ENCODE measurements at places on chromosomes 16 and 17. TPM values are rescaled to one million over a fixed set of nuclear protein-coding genes. Genes with fewer than 3 reads are reported as not detected.

GRCh38 chr16:79436885-79437284 is 163.7 kb downstream of the MAF start:
- no peak overlapping the region for H3K4me3 ChIP-seq
- no peak overlapping the region for H3K27ac ChIP-seq
- peaks cover 24% of the 10 kb centered on the region for H3K4me1 ChIP-seq
- no peaks in the 10 kb centered on the region for H3K27me3 ChIP-seq

DNA sequence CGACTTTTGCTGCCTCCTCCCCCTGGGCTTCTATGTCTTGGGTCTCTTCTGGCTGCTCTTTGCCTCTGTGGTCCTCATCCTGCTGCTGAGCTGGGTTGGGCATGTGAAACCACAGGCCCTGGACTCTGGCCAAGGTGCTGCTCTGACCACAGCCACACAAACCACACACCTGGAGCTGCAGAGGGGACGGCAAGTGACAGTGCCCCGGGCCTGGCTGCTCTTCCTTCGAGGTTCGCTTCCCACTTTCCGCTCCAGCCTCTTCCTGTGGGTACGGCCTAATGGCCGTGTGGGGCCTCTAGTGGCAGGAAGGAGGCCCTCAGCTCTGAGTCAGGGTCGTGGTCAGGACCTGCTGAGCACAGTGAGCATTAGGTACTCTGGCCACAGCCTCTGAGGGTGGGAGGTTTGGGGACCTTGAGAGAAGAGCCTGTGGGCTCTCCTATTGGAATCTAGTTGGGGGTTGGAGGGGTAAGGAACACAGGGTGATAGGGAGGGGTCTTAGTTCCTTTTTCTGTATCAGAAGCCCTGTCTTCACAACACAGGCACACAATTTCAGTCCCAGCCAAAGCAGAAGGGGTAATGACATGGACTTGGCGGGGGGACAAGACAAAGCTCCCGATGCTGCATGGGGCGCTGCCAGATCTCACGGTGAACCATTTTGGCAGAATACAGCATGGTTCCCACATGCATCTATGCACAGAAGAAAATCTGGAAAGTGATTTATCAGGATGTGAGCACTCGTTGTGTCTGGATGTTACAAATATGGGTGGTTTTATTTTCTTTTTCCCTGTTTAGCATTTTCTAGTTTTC is 2.3 kb downstream of the GP1BA start:
- DNase-seq, result no peak
- no peak overlapping the region for H3K27ac ChIP-seq
- H3K4me1 ChIP-seq, result peaks cover 20% of the 10 kb centered on the region

GRCh38 chr17:79046916-79047280 is 22.9 kb downstream of the C1QTNF1 start:
- no peaks in the 10 kb centered on the region for H3K36me3 ChIP-seq
- no peak overlapping the region for H3K4me3 ChIP-seq
- peak; percentile 96 for DNase-seq
- H3K27ac ChIP-seq, result peak overlapping the region; percentile 76

DNA sequence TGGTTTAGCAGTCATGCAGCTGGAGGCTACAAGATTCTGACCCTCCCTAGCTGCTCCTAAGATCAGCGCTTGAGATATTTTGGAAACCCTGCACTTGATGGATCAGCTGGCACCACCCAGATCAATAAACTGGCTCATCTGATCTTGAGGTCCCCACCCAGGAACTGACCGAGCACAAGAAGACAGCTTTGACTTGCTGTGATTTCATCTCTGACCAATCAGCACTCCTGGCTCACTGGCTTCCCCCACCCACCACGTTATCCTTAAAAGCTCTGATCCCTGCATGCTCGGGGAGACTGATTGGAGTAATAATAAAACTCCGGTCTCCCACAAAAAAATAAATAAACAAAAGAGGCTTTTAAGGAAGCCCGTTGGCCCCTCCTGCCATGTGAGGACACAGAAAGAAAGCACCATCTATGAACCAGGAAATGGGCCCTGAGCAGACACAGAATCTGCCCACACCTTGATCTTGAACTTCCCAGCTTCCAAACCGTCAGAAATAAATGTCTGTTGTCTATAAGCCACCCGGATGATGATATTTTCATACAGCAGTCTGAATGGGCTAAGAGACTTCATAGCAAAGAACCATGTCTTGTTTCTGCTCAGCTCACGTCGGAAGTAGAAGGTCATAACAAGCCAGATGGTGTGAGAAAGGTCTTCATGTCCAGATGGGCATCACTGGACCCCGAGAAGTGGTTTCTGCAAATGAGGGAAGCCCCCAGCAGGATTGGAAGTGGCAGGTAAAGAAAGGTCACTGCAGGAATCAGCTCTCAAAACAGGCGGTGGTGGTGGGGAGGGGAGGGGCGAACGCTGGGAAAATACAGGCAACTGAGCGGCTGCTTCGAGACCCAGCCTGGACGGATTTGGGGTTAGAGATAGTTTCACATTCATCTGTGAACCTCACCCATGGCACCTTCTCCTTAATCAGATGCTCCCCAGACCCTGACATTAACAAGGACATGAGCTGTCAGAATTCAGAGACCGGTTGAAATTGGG is 19.8 kb upstream of the RPH3AL start:
- DNase-seq, result no peak
- no peak overlapping the region for H3K27ac ChIP-seq
- H3K4me1 ChIP-seq, result peaks cover 9% of the 10 kb centered on the region
- no peak overlapping the region for H3K4me3 ChIP-seq

- no peaks in the 10 kb centered on the region for H3K36me3 ChIP-seq
- peak; percentile 70 for DNase-seq
- no peak overlapping the region for H3K27ac ChIP-seq
- H3K27me3 ChIP-seq, result no peaks in the 10 kb centered on the region
- peaks cover 3% of the 10 kb centered on the region for H3K4me1 ChIP-seq
Measured at GRCh38 chr16:76614269-76614668, 337.1 kb downstream of the CNTNAP4 start.

DNA sequence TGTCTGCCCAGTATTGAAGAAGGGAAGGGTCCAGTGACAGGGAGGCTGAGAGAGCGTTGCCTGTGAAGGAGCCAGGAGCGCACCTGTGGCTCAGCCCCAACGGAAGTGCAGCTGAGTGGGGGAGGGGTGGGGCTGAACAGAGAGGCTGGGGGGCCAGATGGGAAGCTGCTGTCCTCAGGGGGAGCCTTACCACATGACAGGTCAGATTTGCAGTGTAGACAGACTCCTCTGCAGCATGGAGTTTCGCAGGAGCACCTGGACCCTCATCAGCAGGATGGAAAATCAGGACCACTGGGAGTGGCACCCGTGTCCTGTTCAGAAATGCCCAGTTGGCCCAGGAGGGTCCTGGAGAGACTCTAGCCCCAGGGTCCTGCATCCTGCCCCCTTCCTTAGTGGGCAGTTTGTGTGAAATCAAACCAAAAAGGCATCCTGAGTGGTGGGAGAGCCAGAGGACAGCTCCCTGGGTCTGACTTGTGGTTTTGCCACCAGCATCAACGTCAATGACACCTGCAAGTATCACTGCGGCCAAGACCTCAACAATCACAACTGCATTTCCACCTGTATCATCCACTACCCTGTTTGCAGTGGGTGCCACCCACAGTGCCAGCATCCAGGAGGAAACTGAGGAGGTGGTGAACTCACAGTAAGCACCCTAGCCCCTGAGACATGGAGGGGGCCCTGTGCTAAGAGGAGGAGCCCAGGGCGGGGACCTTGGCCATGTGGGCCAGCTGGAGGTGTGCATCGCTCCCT is 7.8 kb downstream of the CD300A start:
- peaks cover 5% of the 10 kb centered on the region for H3K27me3 ChIP-seq
- no peak for DNase-seq
- H3K4me1 ChIP-seq, result peaks cover 5% of the 10 kb centered on the region
- H3K4me3 ChIP-seq, result no peak overlapping the region

DNA sequence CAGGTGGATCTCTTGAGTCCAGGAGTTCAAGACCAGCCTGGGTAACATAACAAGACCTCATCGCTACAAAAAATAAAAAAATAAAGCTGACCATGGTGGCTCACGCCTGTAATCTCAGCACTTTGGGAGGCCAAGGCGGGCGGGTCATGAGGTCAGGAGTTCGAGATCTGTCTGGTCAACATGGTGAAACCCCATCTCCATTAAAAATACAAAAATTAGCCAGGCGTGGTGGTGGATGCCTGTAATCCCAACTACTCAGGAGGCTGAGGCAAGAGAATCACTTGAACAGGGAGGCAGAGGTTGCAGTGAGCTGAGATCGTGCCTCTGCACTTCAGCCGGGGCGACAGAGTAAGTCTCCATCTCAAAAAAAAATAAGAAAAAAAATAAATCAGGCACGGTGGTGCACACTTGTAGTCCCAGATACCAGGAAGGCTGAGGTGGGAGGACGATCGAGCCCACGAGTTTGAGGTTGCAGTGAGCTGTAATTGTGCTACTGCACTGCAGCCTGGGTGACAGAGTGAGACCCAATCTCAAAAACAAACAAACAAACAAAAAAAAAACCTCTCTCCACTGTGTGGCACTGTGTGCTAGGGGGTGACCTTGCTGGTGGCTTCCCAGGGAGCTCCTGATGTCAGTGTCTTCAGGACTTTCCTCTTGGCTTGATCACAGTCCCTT is 19.8 kb upstream of the MAPK3 start:
- DNase-seq, result no peak
- H3K36me3 ChIP-seq, result no peaks in the 10 kb centered on the region
- H3K27me3 ChIP-seq, result no peaks in the 10 kb centered on the region
- no peak overlapping the region for H3K27ac ChIP-seq

DNA sequence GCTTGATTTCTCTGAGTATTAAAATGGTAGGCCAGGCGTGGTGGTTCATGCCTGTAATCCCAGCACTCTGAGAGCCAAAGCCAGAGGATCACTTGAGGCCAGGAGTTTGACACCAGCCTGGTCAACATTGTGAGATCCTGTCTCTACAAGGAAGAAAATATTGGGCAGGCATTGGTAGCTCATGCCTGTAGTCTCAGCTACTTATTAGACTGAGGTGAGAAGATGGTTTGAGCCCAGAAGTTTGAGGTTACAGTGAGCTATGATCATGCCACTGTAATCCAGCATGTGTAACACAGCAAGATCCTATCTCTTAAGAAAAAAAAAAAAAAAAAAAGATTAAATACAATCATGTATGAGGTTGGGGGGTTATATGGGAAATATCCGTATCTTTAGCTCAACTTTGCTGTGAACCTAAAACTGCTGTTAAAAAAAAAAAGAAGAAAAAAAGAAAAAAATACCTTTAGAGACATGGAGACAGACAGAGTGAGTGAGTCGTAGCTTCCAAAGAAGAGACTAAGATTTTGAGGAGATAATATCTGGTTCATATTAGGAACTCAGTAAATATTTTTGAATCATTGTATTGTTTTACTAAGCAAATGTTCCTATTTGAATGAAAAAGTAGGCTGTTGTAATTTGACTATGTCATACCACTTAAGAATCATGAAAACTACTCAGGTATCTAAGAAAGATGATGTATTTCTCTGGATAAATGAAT is 325.7 kb upstream of the TBX2 start:
- no peaks in the 10 kb centered on the region for H3K36me3 ChIP-seq
- no peaks in the 10 kb centered on the region for H3K4me1 ChIP-seq
- H3K4me3 ChIP-seq, result no peak overlapping the region

GRCh38 chr17:49926886-49927285 is 42.1 kb upstream of the DLX4 start:
- DNase-seq, result peak; percentile 11
- H3K4me1 ChIP-seq, result peaks cover 10% of the 10 kb centered on the region
- peaks cover 32% of the 10 kb centered on the region for H3K27me3 ChIP-seq
- no peak overlapping the region for H3K27ac ChIP-seq

- H3K27ac ChIP-seq, result peak overlapping the region; percentile 98
- H3K27me3 ChIP-seq, result no peaks in the 10 kb centered on the region
- peak overlapping the region; percentile 61 for H3K4me3 ChIP-seq
- H3K36me3 ChIP-seq, result peaks cover 54% of the 10 kb centered on the region
Measured at GRCh38 chr17:7845359-7846062, 9.4 kb upstream of the TMEM88 start.

DNA sequence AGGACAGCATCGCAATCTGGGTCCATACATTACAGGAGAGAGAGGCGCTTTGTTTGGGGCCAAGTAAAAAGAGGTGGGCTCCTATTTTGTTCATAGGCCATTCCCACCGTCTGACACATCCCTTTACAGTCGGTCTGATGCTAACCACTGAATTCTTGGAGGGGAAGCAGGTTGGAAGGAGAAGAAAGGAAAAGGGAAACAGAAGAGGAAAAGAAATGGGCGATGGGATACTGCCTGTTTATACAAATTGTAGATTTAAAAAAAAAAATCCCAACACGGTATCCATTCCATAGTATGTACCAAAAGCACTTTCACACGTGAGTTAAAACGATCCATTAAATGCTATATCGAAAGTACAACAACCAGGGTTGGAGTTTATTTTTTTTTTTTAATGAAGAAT is 4.0 kb upstream of the ZFHX3 start:
- peaks cover 77% of the 10 kb centered on the region for H3K4me1 ChIP-seq
- H3K27me3 ChIP-seq, result no peaks in the 10 kb centered on the region
- H3K27ac ChIP-seq, result peak overlapping the region; percentile 90
- no peak overlapping the region for H3K4me3 ChIP-seq
- DNase-seq, result peak; percentile 60

DNA sequence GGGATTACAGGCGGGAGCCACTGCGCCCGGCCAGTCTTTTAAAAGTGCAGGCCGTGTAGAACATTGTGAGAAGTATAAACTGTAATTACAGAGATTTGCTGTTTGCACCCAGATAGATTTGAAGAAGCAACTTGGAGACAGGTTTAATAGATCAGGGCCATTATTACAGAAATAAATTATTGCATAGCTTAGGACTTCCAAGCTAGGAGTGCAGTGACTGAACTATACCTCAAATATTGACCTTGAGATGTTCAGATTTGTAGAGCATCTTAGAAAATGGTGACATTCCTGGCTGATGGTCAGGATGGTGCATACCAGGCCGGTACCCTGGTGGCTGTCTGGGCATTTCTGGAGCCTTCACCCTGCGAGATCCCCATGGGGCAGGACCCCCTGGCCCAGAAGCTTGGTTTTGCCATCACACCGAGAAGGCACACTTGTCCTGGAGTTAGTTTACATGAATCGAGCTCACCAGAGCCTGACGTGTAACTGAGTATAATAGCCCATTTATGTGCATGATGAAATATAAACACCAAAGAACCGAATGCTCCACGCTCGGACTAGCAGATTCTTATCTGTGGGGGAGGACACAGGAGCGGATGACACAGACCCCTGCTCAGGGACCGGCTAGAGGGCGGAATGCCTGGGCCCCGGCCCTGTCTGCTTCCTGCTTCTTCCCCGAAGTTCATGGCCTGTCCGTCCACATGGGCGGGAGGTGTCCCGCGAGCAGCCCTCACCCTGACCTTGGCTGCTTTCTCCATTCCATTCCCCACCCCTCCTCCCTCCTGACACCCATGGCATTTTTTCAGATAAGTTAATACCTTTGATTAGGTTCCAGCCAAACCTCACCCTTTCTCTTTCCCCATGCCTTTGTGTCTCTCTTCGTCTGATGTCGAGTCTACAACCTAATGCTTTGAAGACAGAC is 32.1 kb downstream of the CCDC40 start:
- peak overlapping the region; percentile 20 for H3K27ac ChIP-seq
- no peaks in the 10 kb centered on the region for H3K27me3 ChIP-seq
- H3K4me1 ChIP-seq, result peaks cover 23% of the 10 kb centered on the region
- no peak for DNase-seq
- no peak overlapping the region for H3K4me3 ChIP-seq
- peaks cover 17% of the 10 kb centered on the region for H3K36me3 ChIP-seq

- H3K27ac ChIP-seq, result no peak overlapping the region
- no peaks in the 10 kb centered on the region for H3K36me3 ChIP-seq
- no peak overlapping the region for H3K4me3 ChIP-seq
- peaks cover 10% of the 10 kb centered on the region for H3K27me3 ChIP-seq
- peaks cover 25% of the 10 kb centered on the region for H3K4me1 ChIP-seq
- peak; percentile 21 for DNase-seq
Measured at GRCh38 chr17:8869114-8869815, 1.8 kb upstream of the PIK3R6 start.

C16orf96 gene
- 0.53 TPM for total RNA-seq

CBLN1 gene
- 1.5 TPM for total RNA-seq

AOC2 gene
- total RNA-seq, result 0.66 TPM

DCXR gene
- total RNA-seq, result 36.0 TPM

TP53TG3 gene
- not detected for total RNA-seq

MMP15 gene
- total RNA-seq, result 15.0 TPM

PTGES3L gene
- 37.3 TPM for total RNA-seq

All from muscle of leg (tissue), 16 donors.